Activated CD4-positive, alpha-beta T cell treated with anti-CD3 and anti-CD28 coated beads, Interleukin-2, amount 50 U/mL, for 48 hours (primary cell): ENCODE measurements at places on chromosomes 4 and X.

DNA sequence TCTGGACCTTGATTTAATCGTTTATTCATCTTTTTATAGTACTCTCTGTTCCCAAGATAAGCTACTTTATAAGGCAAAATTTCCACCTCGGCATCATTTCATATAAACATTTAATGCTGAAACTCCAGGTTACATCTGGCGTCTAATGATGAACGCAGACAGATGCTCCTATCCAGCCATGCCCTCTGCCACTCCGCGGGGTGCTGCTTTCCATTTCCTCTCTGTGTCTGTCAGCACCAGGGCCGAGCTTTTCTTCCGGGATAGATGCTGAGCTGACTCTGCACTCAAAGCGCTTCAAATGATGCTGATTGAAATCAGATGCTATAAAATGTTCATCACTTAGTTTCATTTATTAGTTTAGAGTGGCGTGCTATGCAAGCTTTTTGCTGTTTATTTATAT lies 80.5 kb upstream of the HELT start:
- DNase-seq = no peak

DNA sequence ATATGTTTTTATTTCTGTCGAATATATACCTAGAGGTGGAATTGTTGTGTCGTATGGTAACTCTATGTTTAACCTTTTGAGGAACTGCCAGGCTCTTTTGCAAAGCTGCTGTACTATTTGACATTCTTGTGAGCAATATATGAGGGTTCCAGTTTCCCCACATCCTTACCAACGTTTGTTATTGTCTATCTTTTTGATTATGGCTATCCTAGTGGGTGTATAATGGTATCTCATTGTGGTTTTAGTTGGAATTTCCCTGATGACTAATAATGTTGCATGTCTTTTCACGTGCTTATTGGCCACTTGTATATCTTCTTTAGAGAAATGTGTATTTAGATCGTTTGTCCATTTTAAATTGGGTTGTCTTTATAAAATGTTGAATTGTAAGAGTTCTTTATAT lies 24.5 kb downstream of the REPS2 start:
- DNase-seq = no peak

- DNase-seq = no peak
These were observed 241.4 kb upstream of the ANXA3 start for GRCh38 chr4:78310007-78310739.

GRCh38 chrX:66163849-66164411 lies at the start of gene HEPH:
Gene HEPH (plus strand): TSS chrX:66164247. CDS start chrX:66170571, 6,324 bp downstream.
- DNase-seq = no peak

DNA sequence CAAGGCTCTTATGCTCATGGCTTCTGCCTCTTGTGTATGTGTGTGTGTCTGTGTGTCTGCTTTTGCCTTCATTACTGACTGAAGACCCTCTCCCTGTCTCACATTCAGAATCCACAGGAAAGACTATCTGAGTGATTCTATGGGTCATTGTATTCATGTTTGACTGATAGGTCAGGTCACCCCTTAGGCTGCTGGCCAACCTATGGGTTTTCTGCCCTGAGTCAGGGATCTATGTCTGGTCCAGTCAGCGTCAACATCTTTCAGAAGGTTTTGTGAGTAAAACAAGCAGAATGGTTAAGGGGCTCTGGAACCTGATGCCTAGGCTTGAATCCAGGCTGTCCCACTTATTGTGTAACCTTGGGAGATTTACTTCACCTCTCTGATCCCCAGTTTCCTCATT lies 30.5 kb downstream of the NHSL2 start:
- no peak for DNase-seq

DNA sequence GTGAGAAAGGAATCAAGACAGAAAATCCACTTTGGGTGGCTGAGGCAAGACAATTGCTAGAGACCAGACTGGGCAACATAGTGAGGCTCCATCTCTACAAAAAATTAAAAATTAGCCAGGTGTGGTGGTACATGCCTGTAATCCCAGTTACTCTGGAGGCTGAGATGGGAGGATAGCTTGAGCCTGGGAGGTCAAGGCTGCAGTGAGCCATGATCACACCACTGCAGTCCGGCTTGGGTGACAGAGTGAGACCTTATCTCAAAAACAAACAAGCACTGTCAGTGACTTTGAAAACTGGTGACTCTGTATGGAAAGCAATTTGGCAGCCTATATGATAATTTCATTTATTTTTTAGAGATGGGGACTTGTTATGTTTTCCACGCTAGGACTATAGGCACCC lies 2.3 kb upstream of the ELOVL6 start:
- DNase-seq = no peak
